ENCODE measurements at places on chromosomes 16 and 17.
A peak's percentile ranks its signal among the peaks of the same experiment; 100 is the strongest.

GRCh38 chr16:79528338-79528737, 72.2 kb downstream of the MAF start:
- no peak for DNase-seq

- DNase-seq = peak; percentile 66
Observed at GRCh38 chr16:21277927-21278706, at the start of gene CRYM. CRYM (minus strand) TSS chr16:21278290; CDS start chr16:21278251, 39 bp downstream.

DNA sequence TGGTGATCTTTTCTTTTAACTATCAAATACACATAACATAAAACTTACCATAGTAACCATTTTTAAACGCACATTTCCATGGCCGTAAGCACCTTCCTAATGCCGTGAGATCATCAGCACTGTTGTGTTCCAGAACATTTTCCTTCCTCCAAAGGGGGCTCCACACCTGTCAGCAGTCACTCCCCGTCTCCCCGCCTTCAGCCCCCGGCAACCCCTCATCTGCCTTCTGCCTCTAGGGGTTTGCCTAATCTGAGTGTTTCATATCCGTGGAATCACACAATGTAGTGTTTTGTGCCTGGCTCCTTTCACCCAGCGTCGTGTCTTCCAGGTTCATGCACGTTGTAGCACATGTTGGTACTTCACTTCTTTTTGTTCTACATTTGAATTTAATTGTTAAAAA, 350.1 kb upstream of the TNRC6C start:
- DNase-seq = no peak

- no peak for DNase-seq
Observed at GRCh38 chr17:75751676-75752404, 13.2 kb downstream of the GALK1 start.

- DNase-seq = no peak
Observed at GRCh38 chr17:81150377-81151077, 14.8 kb upstream of the PVALEF start.

DNA sequence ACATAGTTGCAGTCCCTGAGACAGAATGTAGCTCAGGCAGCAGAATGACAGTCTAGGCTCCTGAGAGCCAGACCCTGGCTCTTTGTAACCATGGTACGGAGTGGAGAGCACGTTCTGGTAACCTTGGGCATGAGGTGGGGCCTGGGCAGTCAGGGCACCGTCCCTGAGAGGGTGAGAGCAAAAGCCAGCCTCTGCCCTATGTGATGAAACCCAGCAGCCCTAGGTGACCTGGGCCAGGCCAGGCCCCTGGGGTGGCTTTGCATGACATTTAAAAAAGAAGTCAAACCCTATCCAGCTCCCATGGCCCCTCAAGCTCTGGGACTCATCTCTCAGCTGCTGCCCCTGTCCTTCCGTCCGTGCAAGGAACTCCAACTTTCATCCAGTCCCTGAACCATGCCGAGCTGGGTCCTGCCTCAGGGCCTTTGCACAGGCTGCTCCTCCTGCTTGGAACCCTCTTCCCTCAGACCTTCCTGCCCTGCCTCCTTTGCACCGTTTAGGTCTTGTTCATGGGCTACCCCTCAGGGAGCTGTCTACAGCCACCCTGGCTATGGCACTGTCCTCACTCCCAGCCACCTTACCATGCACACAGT, 188.6 kb downstream of the NTN1 start:
- no peak for DNase-seq

DNA sequence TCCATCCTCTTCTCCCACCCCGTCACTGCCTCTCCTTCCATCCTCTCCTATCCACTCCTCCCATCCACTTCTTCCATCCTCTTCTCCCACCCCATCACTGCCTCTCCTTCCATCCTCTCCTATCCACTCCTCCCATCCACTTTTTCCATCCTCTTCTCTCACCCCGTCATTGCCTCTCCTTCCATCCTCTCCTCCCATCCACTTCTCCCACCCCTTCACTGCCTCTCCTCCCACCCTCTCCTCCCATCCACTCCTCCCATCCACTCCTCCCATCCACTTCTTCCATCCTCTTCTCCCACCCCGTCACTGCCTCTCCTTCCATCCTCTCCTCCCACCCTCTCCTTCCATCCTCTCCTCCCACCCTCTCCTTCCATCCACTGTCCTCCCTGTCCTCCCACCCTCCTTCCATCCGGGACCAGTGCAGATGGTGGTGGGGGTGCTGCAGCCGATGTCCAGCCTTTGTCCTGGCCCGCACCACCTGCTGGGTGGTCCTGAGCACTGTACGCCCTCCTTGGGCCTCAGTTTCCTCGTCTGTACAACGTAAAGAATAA, 1.1 kb downstream of the WFIKKN1 start:
- no peak for DNase-seq

GRCh38 chr16:11639925-11640899, 28.0 kb upstream of the SNN start:
- DNase-seq = peak; percentile 64

DNA sequence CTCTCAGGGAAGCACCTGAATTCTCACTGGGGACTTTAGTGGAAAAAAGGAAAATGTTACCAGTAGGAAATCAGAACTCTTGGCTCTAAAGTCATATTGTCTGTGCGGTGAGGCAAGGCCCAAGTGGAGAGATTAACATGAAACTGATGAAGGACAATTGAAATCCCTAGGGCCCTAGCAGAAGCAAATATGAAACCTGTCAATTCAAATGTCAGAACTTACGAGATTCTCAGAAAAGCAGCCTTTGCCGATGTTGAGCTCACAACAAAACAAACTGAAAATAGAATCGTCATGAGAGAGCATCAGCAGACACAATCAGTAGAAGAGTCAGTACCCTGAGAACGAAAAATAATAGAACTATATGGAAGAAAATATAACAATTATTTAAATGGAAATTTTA, 108.8 kb downstream of the ELAC2 start:
- DNase-seq = no peak

GRCh38 chr16:88295671-88296436, 86.9 kb upstream of the ZNF469 start:
- DNase-seq = no peak
